Mesothelial cell of epicardium (in vitro differentiated cells): ENCODE measurements at places on chromosomes 2 and 18.

DNA sequence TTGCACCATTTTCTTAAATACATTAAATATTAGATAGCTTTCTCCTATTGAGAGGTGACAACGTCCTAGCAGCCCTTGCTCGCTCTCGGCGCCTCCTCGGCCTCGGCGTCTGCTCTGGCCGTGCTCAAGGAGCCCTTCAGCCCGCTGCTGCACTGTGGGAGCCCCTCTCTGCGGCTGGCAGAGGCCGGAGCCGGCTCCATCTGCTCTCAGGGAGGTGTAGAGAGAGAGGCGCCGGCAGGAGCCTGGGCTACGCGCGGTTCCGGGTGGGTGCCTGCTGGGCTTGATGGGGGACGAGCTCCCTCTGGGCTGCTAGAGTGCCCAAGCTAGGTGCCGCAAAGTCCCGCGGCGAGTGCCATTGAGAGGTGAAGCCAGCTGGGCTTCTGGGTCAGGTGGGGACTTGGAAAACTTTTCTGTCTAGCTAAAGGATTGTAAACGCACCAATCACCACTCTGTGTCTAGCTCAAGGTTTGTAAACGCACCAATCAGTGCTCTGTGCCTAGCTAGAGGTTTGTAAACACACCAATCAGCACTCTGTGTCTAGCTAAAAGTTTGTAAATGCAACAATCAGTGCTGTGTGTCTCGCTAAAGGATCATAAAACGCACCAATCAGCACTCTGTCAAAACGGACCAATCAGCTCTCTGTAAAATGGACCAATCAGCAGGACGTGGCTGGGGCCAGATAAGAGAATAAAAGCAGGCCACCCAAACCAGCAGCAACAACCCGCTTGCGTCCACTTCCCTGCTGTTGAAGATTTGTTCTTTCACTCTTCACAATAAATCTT is 3.1 kb downstream of the RPRD1A start:
- no peaks in the 10 kb centered on the region for H3K27me3 ChIP-seq
- peaks cover 27% of the 10 kb centered on the region for H3K4me1 ChIP-seq
- DNase-seq = no peak
- no peak overlapping the region for H3K27ac ChIP-seq

DNA sequence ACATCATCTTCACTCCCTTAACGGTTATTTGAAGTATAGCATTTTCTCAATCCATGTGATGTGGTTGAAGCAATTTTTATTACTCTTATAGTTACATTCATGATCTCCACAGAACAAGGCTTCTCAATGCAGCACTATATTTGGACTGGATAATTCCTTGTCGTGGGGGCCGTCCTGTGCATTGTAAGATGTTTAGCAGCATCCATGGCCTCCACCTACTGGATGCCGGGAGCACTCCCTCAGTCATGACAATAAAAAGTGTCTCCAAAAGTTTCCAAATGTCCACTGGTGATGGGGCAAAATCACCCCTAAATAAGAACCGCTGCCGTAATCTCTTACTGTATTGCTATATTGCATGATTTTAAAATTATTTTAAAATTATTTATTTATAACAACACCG is 110.6 kb upstream of the DDX18 start:
- no peak overlapping the region for H3K4me3 ChIP-seq
- H3K36me3 ChIP-seq = no peaks in the 10 kb centered on the region
- no peak overlapping the region for H3K27ac ChIP-seq
- H3K27me3 ChIP-seq = peaks cover 2% of the 10 kb centered on the region
- no peak for DNase-seq

- no peaks in the 10 kb centered on the region for H3K4me1 ChIP-seq
- no peak overlapping the region for H3K4me3 ChIP-seq
- no peak for DNase-seq
- no peak overlapping the region for H3K27ac ChIP-seq
These were observed 19.7 kb upstream of the ARHGAP25 start for GRCh38 chr2:68714866-68715265.

GRCh38 chr2:63029058-63029457 is 21.6 kb upstream of the OTX1 start:
- H3K4me1 ChIP-seq = no peaks in the 10 kb centered on the region
- no peak for DNase-seq
- peaks cover 6% of the 10 kb centered on the region for H3K36me3 ChIP-seq
- no peaks in the 10 kb centered on the region for H3K27me3 ChIP-seq
- H3K27ac ChIP-seq = no peak overlapping the region

GRCh38 chr2:215826838-215827441 is 186.4 kb downstream of the MREG start:
- H3K4me1 ChIP-seq = peaks cover 21% of the 10 kb centered on the region
- H3K4me3 ChIP-seq = peak overlapping the region; percentile 18
- no peaks in the 10 kb centered on the region for H3K27me3 ChIP-seq
- DNase-seq = no peak
- H3K27ac ChIP-seq = peak overlapping the region; percentile 90
- H3K36me3 ChIP-seq = peaks cover 3% of the 10 kb centered on the region

GRCh38 chr18:25166113-25166512 is 185.9 kb downstream of the ZNF521 start:
- peaks cover 42% of the 10 kb centered on the region for H3K4me1 ChIP-seq
- no peak overlapping the region for H3K4me3 ChIP-seq

GRCh38 chr2:68169308-68169707 is 11.6 kb downstream of the PNO1 start:
- H3K4me3 ChIP-seq = no peak overlapping the region
- no peak for DNase-seq
- peaks cover 22% of the 10 kb centered on the region for H3K36me3 ChIP-seq
- no peaks in the 10 kb centered on the region for H3K27me3 ChIP-seq

DNA sequence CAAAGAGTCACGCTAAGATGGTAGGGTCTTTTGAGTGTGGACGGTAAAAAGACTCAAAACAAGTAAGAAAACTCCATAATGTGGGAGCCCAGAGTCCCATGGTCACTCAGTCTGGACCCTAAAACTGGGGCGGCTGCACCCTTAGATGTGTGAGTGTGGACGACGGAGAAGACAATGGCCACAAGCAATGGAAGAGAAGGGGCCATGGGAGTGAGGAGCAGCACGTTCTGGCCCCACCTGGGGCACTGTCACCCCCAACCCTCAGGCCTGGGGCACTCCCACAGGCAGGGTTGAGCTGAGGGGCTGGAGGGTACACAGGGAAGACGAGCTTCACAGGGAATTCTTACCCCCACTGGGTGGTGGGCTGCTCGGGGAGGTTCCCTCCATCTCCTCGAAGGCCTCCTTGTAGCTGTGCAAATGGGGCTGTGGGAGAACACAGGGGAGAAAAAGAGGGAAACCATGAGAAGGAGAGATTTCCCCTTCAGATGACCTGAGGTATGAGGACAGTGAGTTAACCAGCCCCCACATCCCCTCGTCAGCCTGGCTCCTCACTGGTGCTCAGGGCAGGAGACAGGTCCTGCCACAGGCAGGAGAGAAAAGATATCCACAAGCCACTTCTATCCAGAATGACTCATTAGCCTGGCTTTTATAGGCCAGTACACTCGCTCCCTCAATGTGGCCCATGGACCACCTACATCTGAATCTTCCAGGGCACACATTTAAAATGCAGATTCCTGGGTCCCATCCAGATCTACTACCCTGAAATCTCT is 167.9 kb downstream of the TNS1 start:
- DNase-seq = no peak
- H3K4me3 ChIP-seq = no peak overlapping the region
- peaks cover 6% of the 10 kb centered on the region for H3K4me1 ChIP-seq
- no peak overlapping the region for H3K27ac ChIP-seq

DNA sequence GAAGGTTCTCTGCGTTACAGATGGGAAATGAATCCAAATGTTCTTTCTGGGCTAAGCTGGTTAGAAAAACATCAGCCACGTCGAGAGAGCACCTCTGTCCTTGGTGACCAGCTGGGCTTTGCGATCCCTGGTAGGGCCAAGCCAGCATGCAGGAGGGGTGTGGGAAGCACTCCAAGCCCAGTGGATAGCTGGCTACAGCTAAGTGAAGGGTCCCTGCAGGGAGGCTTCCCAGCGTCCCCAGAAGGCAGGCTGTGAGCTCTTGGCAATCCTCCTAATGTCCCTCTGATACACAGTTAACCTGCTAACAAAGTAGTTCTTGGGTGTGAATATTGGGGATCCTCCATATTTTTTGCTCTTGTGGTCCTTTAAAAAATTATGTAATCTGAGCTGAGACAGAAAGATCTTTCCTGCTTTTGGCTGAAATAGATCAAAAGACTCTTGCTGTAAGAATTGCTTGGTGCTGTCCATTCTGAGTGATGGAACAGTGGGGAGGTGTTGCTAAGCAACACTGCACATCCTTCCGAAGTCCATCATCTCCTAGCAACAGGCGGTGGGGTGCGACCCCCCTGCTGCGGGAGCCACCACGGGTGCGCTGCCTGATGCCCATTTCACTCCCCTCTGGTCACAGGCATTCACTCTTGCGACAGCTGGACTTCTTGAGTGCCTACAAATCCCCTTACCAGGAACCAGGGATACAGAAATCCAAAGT is 88.5 kb upstream of the UXS1 start:
- H3K4me3 ChIP-seq = no peak overlapping the region
- no peak for DNase-seq
- H3K4me1 ChIP-seq = peaks cover 65% of the 10 kb centered on the region

DNA sequence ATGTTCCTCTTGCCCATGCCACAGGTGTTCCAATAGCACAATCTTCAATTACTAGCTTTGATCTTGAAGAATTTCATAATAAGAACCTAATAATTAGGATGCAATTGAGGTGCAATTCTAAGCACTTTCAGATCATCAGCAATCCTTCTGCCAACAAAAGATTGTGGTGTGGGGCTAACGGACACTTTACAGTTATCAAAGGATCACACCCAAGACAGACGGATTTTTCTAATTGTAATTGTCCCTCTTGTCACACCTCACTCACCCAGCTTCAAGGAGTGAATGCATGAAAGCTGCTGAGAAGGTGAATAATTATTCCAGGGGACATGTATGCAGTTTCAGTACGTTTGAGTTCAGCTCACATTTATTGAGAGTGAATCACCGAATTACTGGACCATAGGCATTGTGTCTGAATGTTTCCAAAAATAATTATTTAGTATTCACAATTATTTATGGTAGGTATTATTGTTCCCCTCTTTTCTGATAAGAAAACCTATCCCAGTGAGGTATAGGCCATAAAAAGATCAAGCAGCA is 438.5 kb upstream of the TRIB2 start:
- H3K27ac ChIP-seq = no peak overlapping the region
- no peaks in the 10 kb centered on the region for H3K36me3 ChIP-seq
- no peak overlapping the region for H3K4me3 ChIP-seq
- no peaks in the 10 kb centered on the region for H3K4me1 ChIP-seq
- H3K27me3 ChIP-seq = peaks cover 4% of the 10 kb centered on the region
